ENCODE measurements at places on chromosomes 7 and 10.

GRCh38 chr10:17764142-17764541 lies 12.1 kb downstream of the TMEM236 start:
- DNase-seq = no peak

DNA sequence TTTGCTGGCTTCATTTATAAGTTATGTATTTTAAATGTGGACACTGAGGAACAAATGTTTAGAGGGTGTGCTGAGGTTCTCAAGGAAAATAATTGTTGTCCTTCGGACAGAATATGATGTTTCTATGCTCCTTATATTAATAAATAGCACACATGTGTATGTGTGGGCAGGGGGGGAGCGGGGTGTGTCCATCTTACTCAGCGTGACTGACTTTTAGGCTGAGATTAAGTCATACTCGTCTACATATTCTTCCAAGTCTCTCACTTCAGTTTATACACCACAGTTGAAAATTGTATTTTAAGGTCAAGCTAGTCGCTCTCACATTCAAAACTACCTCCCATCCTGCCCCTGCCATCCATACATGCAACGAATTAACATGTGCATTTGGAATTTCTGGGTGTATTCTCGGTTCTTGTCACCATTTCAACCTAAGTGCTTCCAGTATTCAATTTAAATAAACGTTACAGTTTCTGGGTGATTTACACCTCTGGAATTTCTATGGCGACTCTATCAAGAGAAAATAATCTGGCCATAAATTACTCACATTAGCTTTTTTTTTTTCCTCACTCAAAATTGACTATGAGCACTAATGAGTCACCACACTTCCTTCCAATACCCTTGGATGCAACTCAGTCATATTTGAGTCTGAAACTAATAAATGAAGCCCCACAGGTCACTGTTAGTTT lies 3.3 kb downstream of the PCDH15 start:
- no peak for DNase-seq

GRCh38 chr7:7323352-7323751 lies 141.0 kb downstream of the C1GALT1 start:
- no peak for DNase-seq

DNA sequence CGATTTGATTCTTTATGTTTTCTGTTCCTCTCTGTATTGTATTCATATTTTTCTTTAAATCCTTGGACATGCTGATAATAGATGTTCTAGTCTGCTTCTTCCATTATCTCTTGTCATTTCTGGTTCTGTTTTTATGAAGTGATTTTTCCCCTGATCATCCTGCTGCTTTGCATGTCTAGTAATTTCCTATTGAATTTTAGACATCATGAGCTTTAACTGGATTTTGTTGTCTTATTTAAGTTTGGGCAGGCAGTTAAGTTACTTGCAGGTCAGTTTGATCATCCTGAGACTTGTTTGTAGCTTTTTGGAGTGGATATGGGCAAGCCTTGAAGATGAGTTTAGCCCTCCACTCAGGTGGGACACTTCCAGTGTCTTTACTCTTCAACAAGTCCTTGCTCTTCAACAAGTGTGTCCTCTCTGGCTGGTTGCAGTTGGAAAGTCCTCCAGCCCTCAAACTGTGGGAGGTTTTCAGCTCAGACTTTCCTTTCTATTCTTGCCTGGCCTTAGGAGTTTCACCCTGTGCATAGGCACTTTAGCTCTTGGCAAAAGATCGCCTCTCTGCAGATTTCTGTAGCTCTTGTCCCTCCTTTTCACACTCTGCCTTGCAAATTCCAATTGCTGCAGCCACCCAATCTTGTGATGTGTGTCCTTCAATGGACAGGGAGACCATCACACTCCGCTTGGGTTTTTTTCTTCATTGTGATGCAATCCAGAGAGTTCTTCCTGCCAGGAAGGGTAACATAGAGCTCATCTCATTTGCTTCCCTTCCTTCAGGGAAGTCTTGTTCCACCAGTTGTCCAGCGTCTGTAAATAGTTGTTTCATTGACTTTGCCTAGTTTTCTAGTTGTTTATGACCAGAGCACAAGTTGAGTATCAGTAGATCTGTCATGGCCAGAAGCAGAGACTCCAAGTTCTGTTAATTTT lies 197.2 kb upstream of the SH2B2 start:
- DNase-seq = no peak

- no peak for DNase-seq
Observed at GRCh38 chr10:73623056-73623455, 18.2 kb downstream of the MYOZ1 start.

DNA sequence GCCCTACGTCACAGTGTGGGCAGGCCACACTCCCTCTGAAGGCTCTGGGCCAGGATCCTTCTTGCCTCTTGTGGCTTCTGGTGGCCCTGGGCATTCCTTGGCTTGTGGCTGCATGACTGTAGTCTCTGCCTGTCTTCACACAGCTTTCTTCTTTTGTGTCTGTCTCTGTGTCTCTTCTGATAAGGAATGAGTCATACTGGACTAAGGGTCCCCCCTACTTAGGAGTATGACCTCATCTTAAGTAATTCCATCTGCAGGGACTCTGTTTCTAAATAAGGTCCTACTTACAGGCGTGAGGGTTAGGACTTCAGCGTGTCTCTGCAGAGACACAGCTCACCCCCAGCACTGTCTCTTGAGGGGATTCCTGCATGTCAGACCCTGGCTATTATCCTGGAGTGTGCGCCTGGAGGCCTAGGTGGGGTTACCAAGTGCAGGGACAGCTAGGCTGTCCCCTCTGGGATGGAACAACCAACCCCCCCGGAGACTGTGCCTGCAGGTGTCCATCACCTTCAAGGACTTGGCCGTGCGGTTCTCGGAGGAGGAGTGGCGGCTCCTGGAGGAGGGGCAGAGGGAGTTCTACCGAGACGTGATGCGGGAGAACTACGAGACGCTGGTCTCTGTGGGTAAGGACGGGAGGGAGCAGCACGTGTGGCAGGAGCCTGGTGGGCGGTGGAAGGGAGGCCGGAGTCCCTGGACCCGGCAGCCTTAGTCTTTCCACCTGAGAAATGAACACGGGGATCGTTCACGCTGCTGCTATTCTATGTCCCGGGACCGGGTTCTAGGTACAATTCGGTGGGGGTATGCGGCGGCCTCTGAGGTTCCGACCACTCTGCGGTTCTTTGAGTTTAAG lies 54.1 kb downstream of the ZNF467 start:
- no peak for DNase-seq

DNA sequence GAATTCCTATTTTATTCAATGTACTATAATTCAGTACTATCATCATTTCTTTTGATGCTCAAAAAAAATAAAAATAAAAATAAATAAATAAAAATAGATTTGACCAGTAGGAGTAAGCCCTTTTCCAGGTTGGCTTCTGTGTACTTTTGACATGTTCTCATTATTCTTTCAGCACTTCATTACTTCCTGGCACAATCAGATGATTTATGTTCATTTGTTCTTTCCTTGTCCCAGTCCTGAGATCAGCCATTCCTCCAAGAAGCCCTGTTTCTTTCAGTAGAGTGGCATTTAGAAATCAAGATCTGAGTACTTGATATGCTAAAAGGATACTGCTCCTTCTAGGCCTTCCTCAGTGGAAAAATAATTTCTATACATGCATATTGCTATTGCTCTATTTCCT lies 20.9 kb downstream of the ARL4A start:
- no peak for DNase-seq

- DNase-seq = peak; percentile 32
Observed at GRCh38 chr7:28586736-28587135, 174.4 kb downstream of the CREB5 start.

GRCh38 chr7:7654964-7655715 lies 14.6 kb downstream of the UMAD1 start:
- DNase-seq = no peak

DNA sequence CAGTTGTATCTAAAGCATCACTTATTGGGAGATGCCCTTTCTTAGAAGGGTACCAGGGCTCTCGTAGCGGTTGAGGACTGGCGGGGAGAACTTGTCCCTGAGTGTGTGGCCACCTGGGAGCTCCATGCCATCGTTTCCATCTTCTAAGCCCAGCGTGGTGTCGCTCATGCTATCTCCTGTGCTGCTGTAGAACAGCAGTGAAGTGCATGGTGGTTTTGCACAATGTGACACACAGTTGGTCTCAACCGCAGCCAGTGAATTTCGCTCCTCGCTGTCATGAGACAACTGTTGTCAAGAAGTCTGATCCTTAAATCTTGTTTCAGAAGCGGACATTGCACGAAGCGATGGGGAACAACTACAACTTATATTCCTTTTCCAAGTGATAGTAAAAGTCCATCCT lies 283.4 kb downstream of the GRID1 start:
- no peak for DNase-seq

GRCh38 chr7:38368191-38368605 lies 94.8 kb upstream of the TARP start:
- DNase-seq = no peak

DNA sequence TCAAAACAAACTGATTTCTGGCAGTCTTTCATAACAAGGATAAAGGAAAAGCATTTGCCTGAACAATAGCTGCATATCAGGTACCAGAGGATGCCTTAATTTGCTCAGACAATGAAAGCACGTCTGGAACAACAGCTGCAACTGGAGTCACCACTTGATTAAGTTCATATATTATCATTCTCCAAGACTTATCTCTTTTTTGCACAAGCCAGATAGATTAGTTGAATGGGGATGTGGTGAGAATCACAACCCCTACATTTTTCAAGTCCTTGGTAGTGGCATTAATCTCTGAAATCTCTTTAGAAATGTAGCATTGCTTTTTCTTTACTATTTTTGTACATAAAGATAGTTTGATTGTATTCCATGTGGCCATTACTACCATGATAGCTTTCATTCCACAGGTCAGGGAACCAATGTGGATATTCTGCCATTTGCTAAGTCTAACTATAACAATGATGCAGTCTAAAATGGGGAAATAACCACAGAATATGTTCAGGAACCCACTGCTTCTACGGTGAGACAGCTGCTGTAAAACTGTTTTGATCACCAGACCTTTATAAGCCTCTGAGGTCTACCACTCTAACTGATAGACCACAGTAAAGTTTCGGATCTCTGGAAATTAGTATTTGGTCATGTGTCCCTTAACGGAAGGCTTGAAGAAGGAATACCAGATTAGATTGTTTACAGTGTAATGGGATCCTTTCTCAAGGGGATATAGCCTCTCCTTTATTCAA lies 1176.2 kb downstream of the DNAJB9 start:
- DNase-seq = no peak

GRCh38 chr10:103254113-103254512 lies 8.4 kb downstream of the RPEL1 start:
- DNase-seq = no peak

GRCh38 chr7:25557379-25557917 lies 329.2 kb upstream of the NPVF start:
- DNase-seq = no peak

DNA sequence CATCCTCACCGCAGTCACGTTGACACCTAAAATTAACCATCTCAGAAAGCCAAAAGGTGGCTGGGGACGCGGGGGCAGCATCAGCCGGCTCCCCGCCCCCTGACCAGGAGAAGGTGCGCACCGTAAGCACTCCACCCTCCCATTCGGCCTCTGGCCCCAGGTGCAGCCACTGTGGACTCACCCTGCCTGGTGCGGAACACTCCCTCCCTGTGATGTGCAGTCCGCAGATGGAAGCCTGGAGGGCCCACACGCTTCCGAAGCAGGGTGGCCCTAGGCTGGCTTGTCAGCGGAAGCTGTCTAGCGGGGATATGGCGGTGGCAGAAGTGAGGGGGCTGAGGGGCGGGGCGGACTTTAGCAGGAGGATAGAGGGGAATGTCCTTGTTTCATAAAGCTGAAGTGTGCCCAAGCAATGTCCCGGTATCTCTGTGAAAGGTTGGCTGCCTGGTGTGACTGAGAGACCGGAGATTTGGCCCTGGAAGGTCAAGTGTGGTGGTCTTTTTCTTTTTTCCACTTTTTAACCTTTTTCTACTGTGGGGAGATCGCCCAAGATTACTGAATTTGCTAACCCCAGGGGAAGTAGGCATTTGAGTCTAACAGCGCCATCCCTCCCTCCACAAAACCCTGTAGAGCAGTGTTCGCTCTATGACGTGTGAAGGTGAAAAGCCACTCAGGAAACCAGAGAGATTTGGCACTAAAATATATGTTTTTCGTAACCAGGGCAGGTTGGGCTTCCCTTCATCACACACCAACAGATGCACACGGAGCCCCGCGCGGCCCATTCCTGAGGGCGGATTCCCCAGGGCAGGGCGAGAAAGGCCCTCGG lies 74.7 kb downstream of the CXCL12 start:
- DNase-seq = no peak

DNA sequence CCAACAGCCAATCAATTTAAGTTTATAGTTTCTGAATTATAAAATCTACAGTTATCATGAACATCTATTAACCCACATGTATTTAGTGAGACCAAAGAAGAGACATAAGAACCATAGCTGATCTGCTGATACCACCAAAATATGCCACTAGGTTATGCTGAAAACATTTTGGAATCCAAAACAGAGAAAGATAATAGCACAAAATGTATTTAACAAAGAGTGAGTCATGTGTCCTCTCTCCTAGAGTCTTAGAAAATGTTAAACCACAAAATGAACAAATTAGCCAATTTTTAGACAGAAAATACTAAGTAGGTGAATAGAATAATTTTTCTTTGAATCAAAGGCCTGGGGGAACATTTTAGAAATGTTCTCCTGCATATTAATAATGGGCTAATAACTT lies 527.5 kb downstream of the GPAM start:
- DNase-seq = no peak

- DNase-seq = no peak
Observed at GRCh38 chr10:35368485-35369048, 32.3 kb downstream of the CCNY start.

- DNase-seq = no peak
Observed at GRCh38 chr7:24152877-24153472, 131.0 kb upstream of the NPY start.

DNA sequence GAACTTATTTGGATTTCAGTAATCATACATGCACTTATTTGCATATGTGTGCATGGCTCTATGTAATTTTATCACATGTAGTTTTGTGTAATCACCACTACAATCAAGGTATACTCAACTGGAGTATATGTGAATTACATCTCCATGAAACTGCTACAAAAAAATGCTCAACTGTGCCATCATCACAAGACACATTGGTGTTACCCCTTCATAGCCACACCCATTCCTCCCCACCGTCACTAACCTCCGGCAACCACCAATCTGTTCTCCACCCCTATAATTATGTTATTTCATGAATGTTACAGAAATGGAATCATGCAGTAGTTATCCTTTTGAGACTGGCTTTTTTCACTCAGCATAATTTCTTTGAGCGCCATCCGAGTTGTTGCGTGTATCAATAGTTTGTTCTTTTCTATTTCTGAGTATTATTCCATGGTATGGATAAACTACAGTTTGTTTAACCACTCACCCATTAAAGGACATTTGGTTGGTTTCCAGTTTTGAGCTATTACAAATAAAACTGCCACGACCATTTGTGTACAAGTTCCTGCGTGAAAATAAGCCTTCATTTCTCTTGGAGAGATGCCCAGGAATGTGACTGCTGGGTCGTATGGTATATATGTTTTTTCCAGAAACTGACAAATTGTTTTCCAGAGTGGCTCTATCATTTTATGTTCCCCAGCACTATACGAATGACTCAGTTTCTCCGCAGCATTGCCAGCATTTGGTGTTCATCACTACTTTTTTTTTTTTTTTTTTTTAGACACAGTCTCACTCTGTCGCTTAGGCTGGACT lies 11.3 kb upstream of the SMO start:
- DNase-seq = no peak

GRCh38 chr10:30534465-30535144 lies 94.9 kb downstream of the LYZL2 start:
- DNase-seq = peak; percentile 66

- DNase-seq = no peak
Observed at GRCh38 chr10:4532467-4532866, 293.5 kb upstream of the AKR1E2 start.

GRCh38 chr7:3464900-3465622 lies 164.0 kb downstream of the SDK1 start:
- DNase-seq = no peak
